NCI-H1092 treated with DMSO at 0.1 percent for 48 hours (cell line): ENCODE measurements at places on chromosomes 4 and X.

DNA sequence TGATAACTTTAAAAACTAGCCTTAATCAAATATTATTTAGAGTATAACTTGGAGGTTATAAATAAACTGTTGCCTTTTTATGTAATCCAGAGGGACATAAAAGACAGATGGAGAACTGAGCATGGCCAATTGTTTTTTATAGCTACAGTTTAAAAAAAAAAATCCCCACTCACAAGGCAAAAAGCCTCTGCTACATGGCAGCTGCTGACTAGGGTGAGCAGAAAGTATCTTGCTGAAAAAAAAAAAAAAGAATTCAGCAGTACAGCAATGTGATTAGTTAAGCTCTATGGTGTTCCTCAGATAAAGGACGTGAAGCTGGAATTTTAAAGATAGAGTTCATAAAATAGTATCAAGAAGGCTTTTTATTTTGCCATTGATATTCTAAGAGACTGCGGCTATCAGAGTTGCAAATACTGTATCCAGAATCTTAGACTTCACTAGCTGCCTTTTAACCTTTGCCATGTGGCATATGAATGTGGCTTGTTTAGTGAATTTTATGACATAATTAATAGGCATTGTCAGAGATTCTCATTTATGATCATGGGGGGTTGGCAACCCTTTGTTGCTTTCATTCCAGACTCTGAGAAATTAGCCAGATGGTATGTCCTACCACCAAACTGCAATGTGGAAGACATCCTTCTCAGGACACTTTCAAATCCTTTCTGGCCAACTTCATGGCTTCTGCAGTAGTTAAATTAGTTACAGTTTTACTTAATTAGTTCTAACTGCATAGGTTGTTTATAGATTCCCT is 498.0 kb downstream of the STPG2 start:
- no peak for DNase-seq

DNA sequence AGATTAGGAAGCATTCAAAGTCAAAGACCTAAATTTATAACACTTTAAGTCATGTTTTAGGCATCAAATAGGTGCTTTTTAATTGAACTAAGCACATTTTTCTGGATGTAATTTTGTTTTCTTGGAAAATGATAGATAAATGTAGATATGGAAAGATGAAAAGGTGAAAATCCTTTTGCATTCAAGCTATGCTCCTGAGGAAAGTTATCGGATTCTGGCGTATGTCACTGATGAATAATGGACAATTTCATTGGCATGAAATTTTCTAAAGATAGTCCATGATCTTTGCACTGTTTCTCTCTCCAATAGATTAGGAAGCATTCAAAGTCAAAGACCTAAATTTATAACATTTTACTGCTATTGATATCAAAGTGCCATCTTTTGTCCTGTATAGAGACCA is 444.2 kb upstream of the PABPC4L start:
- no peak for DNase-seq

- DNase-seq: no peak
Observed at GRCh38 chr4:85591406-85592098, 116.6 kb downstream of the ARHGAP24 start.

GRCh38 chr4:117239434-117239833 is 154.1 kb upstream of the TRAM1L1 start:
- DNase-seq: no peak

DNA sequence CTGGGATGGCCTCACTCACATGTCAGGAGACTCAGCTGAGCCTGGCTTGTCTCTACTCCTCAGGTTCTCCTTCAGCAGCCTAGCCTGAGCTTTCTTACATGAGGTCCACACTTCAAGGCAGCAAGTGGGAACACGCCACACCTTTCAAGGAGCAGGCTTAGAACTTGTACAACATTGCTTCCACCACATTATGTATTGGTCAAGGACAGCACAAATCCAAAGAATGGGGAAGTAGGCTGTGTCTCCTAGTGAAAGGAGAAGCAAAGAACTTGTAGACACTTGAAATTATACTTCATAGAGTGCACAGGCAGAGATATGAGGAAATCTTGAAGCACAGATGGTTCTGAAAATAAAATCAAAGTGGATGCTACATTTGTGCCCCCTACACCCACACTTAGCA is 120.9 kb upstream of the NOCT start:
- no peak for DNase-seq

DNA sequence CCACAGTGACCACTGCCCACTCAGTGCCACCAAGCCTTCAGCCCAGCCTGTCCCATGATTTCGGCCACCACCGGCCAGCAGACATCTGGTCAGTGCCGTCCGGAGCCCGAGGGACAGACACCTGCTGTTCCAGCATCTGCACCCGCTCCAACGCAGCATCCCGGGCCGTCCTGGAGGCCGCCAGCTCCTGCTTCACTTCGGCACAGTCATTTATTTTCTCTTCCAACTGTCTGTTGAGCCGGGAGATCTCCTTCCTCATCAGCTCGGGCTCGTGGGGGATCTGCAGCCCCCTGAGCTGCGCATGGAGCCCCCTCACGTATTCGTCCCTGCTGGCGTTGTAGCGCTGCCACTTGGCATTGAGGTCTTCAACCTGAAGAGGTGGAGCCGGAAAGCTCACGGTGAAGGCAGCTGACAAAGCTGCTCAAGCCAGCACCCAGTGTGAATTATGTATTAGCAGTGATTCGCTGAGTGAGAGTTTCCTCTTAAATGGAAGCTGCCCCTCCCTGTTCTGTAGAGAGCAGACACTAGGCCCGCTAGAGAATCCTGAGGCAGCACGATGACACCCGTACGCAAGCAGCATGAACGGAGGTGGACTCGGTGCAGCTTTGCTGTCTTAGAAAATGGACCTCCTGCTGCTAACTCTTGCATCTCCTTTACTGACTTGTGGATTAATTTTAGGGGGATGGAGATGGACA is 11.4 kb downstream of the TNIP2 start:
- DNase-seq: no peak

GRCh38 chr4:104519588-104519987 is 24.9 kb upstream of the CXXC4 start:
- no peak for DNase-seq

DNA sequence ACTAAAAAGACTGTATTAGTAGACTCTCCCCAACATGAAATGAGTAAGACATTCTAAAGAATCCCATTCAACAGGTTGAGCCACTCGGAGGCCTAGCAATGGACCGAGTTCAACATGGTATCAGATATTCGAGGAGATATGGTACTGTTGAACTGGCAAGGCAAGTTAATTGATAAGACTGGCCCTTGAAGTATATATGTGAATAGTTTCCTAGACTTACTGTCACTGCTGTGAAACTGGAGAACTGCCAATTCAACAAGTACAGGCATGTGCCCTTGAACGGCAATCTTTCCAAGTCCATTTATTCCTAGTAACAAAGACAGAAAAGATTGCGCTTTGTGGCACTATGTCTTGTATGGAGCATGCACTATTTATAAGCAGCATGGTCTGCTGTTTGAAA is 24.4 kb downstream of the FAT1 start:
- DNase-seq: no peak

- no peak for DNase-seq
Observed at GRCh38 chrX:44068043-44068442, 94.9 kb upstream of the NDP start.

DNA sequence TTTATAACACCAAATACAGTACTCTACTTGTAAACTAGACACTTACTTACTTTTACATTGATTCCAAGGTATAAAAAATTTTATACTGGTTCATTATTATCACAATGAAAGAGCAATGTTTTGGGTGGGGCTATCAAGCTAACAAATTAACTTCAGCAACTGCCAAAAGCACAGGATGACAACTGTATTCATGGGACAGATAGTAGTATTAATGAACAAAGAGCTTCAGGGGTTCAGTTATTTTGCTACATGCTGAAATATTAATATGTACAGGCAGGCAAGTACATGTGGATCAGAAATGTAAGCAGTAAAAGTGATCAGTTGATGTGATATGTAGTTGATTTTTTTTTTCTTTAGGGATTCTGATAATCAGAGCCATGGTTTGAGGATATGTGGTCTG is 112.9 kb downstream of the NAA11 start:
- DNase-seq: no peak

- no peak for DNase-seq
Observed at GRCh38 chr4:113444386-113444785, 317.2 kb downstream of the CAMK2D start.

DNA sequence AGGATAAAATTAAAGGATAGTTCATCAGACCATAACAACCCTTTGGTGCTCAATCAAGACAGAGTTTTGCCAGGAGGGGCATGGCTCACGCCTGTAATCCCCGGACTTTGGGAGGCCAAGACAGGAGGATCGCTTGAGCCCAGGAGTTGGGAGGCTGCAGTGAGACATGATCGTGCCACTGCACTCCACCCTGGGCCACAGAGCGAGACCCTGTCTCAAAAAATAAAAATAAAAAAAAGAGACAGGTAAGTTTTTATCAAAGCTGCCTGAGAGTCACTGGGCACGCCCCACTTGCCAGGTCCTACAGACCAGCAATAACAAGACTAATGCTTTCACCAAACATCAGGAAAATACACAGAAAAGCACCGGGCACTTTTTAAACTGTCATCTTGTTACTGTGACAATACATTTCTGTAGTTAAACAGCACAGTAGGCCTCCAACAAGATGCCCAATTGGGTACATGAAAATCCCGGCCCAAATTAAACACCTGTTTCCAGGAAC is 765 bp downstream of the CFAP97 start:
- DNase-seq: no peak

DNA sequence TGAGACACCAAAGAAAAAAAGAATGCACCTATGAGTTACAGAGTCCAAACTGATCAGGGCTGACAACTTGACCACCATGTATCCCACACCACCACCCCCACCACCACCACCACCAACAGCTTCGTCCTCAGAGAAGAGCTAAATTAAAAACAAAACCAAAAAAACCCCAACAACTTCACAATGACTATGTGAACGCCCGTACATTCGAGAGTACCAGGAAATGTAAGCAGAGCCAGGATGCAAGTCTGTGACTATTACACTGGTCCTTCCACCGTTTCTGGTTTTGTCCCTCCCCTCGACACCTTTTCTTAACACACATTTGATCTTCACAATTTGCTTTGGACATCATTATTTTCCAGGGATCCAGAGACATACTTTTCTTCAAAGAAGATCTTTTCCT is 51.0 kb downstream of the WFS1 start:
- DNase-seq: no peak
